ENCODE measurements at places on chromosomes 1 and 21.
A peak's percentile ranks its signal among the peaks of the same experiment; 100 is the strongest.

- no peak for DNase-seq
Measured at GRCh38 chr1:6523566-6523965, 30.7 kb downstream of the NOL9 start.

DNA sequence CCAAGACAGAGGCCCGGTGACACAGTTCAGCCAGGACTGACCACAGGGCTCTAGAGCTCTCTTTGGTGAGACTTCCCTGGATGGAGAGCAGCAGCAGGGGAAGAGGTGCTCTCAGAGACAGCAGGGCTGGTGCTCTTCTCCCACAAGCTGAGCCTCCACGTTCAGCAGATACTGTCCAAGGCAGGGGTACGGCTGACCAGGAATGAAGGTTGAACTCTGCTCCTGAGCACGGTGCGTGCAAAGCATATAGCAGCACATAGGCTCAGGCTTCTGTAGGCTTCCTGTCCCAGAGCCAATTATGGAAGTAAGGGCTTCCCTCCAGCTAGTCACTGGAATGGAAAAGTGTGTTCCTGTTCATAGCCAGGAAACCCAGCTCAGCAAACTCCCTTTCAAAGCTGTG, 23.9 kb downstream of the DMBX1 start:
- no peak for DNase-seq

GRCh38 chr1:93716941-93717368, 35.3 kb upstream of the BCAR3 start:
- no peak for DNase-seq

- no peak for DNase-seq
Measured at GRCh38 chr1:206070627-206071304, 17.8 kb downstream of the RHEX start.

DNA sequence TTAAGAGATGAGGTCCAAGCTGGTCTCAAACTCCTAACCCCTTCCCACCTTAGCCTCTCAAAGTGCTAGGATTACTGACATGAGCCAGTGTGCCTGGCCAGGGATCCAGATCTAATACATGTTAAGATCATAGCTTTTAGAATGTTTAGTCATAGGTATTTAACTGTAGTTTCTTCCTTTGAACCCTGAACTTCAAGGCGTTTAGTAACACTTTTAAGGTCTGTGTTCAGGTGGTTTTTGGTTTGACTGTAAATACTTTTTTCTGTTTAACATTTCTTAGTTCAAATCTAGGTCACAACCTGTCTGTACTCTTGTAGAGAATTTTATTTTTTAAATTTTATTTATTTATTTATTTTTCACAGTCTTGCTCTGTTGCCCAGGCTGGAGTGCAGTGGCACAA, 28.1 kb downstream of the RAP1A start:
- no peak for DNase-seq

GRCh38 chr1:194477908-194478307, 1291.5 kb upstream of the B3GALT2 start:
- DNase-seq = no peak

- no peak for DNase-seq
Measured at GRCh38 chr1:1894354-1895059, 3.6 kb upstream of the GNB1 start.

DNA sequence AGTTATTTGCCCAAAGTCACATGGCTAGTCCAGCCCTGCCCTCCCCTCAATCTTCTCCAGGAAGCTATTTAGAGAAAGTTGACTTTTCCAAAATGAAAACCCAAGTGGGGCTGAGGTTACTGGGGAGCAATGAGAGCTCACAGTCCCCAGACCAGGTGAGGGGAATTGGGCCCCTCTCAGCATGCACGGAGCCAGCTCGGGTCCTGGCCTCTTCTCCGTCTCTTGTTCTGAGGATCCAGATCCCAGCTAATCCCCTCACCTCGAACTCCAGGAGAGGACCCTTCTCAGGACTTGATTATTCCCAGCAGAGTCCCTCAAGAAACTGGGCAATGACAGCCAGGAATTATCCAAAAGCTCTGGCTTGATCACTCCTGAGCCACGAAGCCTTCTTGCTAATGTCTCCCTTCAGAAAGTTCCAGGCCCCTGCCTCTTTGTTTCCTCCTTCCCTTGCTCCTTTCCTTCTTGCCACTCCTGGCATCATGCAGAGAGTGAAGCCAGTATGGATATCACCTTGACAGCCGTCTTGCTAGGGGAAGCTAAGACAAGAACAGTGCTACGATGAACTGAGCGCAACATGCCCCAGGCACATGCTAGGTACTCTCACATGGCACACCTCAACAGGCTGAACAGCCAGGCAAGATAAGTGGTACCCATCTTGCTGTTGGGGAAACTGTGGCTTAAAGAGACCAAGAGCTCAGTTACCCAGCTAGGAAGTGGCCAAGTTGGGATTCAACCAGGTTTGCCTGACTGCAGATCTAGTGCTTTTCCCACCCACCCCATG, 51.9 kb downstream of the KLHDC7A start:
- DNase-seq = no peak

GRCh38 chr1:180163041-180163440, 8.4 kb downstream of the QSOX1 start:
- DNase-seq = no peak

DNA sequence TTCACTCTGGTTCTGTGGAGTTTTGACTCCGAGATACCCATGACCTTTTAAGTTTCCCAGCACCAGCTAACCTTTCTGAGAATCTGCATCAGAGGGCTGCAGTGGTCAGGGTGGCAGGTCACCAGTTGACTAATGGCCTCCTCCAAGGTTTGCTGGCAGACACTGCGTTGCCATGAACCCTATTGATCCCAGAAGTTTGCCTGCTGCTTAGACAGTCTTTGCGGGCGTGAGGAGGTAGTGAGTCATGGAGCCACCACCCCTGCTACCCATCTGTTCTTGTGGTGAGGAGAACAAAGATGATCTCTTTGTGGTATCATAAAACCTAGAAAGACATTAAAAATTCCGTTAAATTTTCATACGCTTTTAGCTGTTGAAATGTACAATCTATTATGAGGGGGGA, 180.4 kb downstream of the FGGY start:
- peak; percentile 34 for DNase-seq

DNA sequence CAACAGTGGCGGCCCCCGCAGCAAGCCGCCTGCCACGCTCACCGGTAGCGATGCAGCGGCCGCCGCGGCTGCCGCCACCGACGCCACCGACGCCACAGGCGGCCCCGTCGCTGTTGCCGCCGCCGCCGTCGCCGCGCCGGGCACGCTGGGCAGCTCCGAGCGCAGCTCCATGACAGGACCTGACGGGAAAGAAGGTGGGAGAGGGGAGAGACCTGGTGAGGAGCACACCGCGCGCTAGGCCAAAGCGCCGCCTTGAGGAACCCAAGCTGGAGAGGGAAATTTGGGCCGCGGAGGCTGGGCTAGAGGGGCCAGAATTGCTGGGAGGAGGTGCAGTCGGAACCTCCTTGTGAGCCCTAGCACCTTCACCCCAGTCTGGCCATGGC, 1.9 kb downstream of the DMRTA2 start:
- DNase-seq = no peak

DNA sequence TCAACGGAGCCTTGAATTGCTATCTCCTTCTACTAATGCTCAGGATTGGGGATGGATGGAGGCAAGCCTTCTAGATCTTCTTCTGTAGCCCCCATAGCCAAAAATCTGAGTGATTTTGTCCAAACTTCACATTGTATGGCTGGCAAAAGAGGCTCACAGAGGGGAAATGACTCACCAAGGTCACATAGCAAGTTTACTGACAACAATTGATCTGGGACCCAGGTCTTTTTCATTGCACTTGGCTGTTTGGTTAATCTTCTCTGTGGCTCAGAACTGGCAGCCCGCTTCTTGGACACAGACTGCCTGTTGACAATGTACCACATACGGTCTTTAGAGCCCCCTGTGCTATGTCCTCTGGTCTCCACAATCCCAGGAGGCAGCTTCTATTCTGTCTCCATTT, 3.0 kb upstream of the LACTBL1 start:
- no peak for DNase-seq

- no peak for DNase-seq
Measured at GRCh38 chr1:225450491-225451191, 22.8 kb upstream of the LBR start.

GRCh38 chr1:221366495-221367110, 375.3 kb downstream of the DUSP10 start:
- DNase-seq = no peak

- no peak for DNase-seq
Measured at GRCh38 chr1:195005338-195005737, 1602.9 kb downstream of the KCNT2 start.

DNA sequence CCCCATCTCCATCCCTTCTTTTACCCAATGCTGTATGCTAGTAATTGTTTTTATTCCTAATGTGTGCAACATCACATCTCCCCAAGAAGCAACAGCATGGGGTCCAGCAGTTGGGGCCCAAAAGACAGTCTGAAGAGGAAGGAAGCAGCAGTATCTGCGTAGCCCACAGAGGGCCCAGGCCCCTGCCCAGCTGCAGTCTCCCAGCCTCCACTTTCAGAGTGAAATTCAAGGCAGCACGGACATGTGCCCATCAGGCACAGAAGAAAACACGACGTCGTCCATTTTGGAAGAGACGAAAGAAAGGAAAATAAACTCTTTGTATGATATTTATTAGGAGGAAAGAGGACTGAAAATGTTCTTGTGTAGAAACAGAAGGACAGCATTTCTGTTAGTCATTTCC, 37.4 kb downstream of the NCF2 start:
- DNase-seq = no peak

DNA sequence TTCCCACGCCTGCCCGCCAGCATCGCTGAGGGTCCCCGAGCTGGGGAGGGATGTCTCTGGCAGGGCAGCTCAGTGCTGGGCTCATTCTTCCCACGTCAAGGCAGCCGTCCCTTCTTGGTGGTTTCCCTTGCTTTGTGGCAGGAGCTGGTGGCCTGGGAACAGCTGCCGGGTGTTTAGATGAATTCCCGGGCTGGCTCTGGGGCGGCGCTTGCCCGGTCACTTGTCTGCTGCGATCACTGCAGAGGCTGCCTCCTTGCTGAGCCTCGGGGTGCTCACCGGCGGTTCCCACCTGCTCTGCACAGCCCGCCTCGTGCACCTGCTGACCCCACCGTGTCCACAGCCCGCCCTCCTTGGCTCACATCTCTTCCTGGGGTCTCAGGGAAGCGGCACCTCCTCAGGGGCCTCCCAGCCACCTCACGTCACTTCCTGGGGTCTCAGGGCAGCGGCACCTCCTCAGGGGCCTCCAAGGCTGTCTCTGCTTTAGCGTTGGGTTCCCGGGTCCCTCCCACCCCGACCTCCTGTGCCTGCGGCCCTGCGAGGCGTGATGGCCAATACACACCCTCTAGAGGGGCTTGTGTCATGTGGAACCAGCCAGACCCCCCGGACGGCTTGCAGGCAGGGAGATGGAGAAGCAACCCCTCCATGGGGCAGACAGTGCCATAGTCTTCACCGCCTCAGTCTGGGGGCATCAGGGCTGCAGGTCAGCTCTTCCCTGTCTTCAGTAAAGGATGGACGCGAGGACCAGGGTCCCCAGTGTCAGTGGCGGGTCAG, 13.5 kb downstream of the COL18A1 start:
- DNase-seq = no peak

DNA sequence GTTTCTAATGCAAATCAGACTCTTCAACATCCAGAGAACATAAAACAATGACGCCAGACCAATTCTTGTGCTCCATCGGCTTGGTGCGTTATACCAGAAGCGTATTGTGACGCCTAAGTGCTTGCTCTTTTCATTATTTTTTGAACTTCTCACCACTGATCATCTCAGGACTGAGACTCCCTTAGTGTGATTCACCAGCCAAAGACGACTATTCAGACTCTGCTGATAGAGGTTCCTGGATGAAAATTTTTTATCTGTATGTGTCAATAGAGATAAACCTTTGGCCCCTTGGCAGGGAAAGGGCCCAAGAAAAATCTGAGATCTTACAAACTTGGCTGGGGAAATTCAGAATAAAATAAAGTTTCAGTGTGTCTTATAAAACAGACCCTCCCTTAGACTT, 856 bp upstream of the GREM2 start:
- no peak for DNase-seq

GRCh38 chr1:14768582-14769304, 170.3 kb downstream of the KAZN start:
- no peak for DNase-seq

DNA sequence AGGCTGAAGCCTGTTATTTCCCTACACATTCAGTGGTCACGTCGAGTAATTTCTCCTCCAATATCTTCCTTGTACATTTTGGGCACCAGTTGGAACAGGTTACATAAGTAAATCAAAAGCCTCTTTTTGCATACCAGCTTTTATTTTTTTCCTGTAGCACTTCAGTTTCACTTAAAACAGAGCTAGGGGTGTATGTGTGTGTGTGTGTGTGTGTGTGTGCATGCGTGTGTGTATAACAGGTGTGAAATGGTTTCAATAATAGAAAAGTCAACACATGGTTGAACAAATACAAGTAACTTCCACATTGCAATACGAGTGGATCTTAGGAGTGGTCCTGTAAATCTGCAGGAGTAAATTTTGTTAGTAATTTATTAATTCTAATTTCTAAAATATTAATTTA, 3.0 kb upstream of the MAN1A2 start:
- DNase-seq = no peak

- peak; percentile 44 for DNase-seq
Measured at GRCh38 chr1:207077470-207078377, 10.9 kb upstream of the C4BPB start.

DNA sequence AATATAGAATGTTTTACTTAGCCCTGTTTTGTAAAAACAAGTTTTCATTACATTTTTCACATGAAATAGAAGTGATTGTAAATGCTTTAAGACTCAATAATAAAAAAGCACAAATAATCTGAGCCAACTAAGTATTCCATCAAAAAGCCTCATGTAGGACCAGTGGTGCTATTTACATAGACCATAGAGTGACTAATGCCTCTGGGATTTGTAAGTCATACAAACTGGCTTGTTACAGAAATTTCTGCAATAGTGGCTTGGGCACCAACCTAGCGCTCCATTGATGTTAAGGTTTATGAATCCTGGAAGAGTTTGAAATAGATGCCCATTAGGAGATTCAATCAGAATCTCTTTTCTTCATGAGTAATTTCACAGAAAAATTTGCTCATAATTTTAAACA, 31.9 kb downstream of the ZMYM1 start:
- DNase-seq = no peak
